ENCODE measurements at places on chromosomes 6 and 20.

DNA sequence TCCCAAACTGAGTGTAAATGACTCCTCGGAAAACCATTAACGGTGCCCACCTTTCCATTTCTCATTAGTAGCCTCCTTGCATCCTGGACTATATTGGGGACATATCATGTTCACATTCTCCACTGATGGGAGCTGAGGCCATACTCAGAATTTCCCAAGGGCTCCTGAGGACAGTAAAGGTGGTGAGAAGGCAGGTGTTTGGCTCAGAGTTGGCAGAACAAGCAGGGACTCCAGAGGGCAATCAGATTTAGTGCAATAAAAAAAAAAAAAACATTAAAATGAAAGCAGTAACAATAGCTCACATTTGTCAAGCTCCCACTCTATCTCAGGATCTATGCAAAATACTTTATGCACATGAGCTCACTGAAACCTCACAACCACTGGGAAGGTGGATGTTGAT, 401.4 kb downstream of the MAFB start:
- DNase-seq: no peak

GRCh38 chr6:32933661-32934085, 7.2 kb downstream of the HLA-DMB start:
- no peak for DNase-seq

GRCh38 chr6:142827369-142827768, 117.6 kb downstream of the HIVEP2 start:
- DNase-seq: no peak

- no peak for DNase-seq
These were observed 5.0 kb downstream of the GFRA4 start for GRCh38 chr20:3658019-3658715.

GRCh38 chr6:29506446-29507067, 18.8 kb upstream of the MAS1L start:
- no peak for DNase-seq

- no peak for DNase-seq
These were observed 2.8 kb downstream of the PREX1 start for GRCh38 chr20:48824830-48825565.

DNA sequence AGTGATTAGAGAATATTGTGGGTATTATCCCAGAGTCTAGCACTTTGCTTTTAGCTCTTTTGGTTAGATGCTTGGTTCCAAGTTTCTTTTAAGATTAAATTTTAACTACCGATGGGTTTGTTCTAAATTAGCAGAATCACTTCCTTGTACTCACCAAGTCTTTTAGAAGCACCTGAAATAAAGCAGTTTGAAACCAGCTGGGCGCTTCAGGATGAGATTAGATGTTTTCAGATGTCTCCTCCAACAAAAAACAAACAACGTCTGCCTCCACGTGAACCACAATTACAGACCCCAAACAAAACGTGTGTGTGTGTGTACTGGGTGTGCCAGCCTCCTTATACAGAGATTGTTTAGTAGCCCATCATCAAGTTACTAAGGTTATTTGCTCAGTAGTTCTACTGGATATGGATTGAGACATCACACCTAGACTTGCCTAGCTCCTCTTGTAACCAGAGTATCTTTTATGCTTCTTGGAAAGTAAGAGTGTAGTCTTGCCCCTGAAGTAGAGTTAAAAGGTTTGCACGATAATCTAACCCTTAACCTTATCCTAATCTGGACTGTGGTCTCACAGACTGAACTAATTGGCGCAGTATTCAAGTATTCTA, 2.3 kb downstream of the DSTN start:
- DNase-seq: no peak

GRCh38 chr6:163828038-163828795, 413.7 kb downstream of the QKI start:
- no peak for DNase-seq

All from NCI-H2107 (cell line).